ENCODE measurements at places on chromosomes 5 and 9.

DNA sequence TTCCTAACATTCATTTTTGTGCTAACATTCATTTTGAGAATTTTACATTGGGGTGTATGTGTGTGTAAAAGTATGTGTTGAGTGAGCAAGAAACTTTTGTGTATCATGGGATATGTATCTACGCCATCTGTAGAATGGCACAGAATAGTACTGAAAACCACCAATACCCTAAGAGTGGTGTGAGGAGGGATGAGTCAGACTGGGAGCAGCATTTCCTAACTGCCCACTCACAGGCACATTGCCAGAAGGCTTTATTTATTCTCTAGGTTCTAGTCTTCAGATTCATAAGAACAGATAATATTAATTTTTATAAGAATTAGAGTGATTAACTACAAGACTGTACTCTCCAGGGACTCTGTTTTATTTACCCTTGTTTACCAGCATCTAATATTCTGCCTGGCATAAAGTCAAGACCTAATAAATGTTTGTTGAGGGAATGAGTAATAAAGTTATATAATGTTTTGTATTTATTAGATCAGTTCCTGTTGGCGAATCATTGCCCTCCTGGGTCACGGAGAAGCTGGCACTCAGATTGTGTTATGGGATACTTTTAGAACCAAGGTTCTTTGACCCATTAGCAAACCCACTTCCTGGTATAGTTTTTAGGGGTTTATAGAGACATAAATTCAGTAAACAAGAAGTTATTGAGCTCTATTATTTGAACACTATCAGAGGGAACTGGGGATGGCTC lies 159.1 kb upstream of the PPP2R2B start:
- DNase-seq, result peak; percentile 2

DNA sequence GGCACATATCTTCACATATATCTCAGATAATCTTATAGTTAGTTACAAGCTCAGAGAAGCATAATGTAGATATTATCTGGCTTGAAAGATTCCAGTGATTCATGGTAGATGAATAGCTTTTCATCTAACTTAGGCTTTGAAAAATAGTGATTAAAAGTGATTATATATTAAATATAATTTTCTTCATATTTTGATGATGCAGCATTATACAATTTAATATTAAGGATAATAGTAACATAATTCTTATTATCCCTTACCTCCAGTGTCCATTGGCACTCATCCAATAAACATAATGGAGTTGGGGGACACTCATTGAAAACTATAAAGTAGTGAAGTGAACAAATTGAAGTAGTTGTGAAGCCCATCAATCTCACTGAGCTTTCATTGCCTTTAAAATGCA lies 35.8 kb downstream of the NMUR2 start:
- no peak for DNase-seq

DNA sequence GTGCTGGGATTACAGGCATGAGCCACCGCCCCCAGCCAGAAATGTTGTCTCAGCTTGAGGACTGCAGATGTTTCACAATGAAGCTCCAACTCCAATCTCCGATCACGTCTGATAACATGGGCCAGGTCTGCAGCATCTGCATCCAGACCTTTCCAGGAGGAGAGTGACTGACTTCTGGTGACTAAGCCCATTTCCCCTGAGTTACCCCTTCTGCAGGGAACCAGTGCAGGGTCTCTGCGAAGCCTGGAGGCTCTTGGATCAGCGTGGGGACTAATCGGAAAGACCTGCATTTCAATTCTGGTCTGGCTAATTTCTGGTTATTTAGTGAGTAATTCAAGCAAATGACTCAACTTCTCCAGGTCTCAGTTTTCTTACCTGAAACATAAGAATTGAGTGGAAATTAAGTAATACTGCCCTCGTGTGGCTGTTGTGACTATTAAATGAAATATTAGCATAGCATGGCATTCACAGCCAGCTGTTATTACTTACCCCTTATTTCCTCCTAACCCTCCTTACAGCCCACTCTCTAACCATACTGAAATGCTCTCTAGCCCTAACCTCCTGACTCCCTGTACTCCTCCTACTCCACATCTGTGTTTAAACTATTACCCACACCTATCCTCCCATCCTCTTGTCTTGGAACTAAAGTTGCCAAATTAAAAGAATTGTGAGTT lies 2.2 kb upstream of the GNPDA1 start:
- DNase-seq, result peak; percentile 68

- no peak for DNase-seq
These were observed 43.8 kb downstream of the WHRN start for GRCh38 chr9:114461468-114461867.

GRCh38 chr5:10674582-10674981 lies 86.5 kb downstream of the DAP start:
- no peak for DNase-seq

- DNase-seq, result no peak
These were observed 154.4 kb upstream of the CLINT1 start for GRCh38 chr5:158013303-158013702.

GRCh38 chr9:137613738-137614523 lies 4.9 kb upstream of the EHMT1 start:
- DNase-seq, result no peak

DNA sequence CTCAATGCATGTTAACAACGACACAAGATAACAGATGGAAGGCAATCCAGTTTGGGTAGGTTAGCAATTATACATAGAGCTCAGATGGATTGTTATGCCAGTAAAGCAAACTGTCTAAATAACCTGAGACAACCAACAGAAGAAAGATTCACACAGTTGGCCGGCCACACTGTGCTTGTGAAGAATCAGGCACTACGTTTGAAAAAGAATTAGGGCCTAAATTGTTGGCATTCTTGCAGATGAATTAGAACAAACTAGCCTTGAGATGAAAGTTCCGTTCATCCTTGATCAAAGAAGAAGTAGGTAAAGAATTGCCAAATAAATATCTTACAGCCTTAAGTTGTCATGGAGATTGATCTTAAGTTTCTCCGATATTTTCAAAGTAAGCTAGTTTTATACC lies 210.6 kb downstream of the CDH18 start:
- DNase-seq, result no peak

DNA sequence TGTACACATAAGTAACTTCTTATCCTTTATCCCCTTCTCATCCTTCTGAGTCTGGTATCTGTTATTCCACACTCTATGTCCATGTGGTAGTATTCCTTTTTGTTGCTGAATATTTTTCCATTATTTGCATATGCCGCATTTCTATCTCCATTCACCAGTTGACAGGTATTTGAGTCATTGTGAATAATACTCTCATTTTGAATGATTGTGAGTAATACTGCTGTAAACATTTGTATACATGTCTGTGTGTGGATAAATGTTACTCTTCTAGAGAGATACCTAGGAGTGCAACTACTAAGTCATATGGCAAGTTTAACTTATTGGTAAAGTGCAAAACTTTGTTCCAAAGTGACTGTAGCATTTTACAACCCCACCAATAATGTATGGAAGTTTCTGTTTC lies 15.6 kb downstream of the RIC1 start:
- DNase-seq, result no peak

GRCh38 chr5:112960315-112960714 lies 16.3 kb upstream of the DCP2 start:
- DNase-seq, result no peak

- DNase-seq, result no peak
These were observed 930 bp downstream of the SARDH start for GRCh38 chr9:133737071-133737773.

- DNase-seq, result no peak
These were observed 237.1 kb downstream of the DMRTA1 start for GRCh38 chr9:22683700-22684075.

- DNase-seq, result peak; percentile 84
These were observed 2.2 kb upstream of the CCDC125 start for GRCh38 chr5:69334793-69335268.

DNA sequence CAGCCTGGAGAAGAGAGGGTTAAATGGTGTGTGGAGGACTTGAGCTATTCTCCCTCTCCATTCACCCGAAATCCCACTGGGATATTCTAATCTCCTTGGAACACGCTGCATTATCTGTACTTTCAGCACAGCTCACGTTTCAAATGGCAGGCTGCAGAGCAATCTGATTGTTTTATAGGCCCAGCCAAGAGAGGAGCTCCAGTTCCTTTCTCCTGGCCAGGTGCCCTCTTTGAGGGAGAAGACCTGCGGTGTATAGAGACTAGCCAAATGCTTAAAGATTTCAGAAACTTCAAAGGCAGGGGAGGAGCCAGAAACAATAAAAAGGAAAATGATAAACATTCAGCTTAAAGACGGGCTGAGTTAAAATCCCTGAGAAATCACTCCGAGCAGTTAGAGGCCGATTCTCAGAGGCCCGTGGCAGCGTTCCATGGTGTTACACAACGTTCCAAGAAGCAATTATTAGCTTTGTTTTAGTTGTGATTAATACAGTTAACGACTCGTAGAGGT lies 564.0 kb upstream of the KLF4 start:
- no peak for DNase-seq

Data from GM12865 (cell line).